ENCODE measurements at places on chromosomes 4 and X.

GRCh38 chr4:186201535-186202230, 10.3 kb downstream of the CYP4V2 start:
- DNase-seq: peak; percentile 73

- peak; percentile 23 for DNase-seq
These were observed 22.4 kb downstream of the TMEM33 start for GRCh38 chr4:41957634-41958033.

DNA sequence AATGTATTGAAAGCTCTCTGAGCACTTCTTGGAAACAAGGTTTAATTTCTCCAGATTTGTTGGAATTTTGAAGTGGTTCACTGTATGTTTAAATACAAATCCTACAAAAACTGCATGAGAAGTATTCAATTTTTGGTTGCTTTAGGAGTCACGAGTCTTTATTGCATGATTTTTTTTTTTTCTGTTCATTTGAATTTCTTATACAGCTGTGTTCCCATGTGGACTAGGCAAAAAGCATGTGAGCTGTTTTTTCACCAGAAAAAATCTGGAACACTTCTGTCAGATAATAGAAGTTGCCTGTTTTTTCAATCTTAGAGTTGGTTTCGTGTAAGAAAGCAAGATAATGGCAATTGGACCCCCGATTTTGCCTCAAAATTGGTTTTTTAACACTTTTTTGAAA, 66.4 kb downstream of the SLC9A6 start:
- DNase-seq: no peak

- no peak for DNase-seq
These were observed 1.6 kb upstream of the JCHAIN start for GRCh38 chr4:70667740-70668535.

- no peak for DNase-seq
These were observed 69.3 kb downstream of the GPAT3 start for GRCh38 chr4:83605210-83605609.

GRCh38 chr4:81165861-81166430, 49.1 kb downstream of the PRKG2 start:
- no peak for DNase-seq

DNA sequence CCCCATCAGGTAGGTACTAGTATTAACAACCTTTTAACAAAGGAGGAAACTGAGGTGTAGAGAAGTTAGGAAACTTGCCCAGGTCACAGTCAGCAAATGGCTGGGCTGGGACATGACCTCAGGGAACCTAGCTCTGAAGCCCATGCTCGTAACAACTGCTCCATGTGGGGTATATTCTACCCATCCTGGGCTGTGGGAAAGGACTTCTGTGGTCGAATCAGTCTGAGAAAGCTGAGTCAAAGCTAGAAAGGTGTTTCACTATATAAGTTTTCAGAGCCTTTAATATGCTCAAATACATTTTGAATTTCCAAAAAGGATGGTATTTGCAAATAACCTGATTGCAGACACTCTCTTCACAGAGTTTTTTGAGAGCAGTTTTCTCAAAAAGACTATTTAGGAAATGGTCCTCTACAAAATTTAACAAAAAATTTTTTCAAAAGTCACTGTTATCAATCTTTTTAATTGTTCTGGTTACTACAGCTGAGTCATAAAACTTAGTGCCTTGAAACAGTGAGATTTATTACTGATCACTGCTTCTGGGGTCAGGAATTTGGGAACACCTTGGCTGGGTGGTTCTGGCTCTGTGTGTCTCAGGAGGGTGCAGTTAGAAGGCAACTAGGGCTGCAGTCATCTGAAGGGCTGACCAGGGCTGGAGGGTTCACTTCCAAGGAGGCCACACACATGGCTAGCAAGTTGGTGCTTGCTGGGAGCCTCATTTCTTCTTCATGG, 53.6 kb downstream of the NSG1 start:
- DNase-seq: no peak

GRCh38 chr4:184805462-184806228, 20.1 kb downstream of the ACSL1 start:
- DNase-seq: peak; percentile 39

- DNase-seq: no peak
These were observed 185.7 kb downstream of the AMELX start for GRCh38 chrX:11478911-11479310.

DNA sequence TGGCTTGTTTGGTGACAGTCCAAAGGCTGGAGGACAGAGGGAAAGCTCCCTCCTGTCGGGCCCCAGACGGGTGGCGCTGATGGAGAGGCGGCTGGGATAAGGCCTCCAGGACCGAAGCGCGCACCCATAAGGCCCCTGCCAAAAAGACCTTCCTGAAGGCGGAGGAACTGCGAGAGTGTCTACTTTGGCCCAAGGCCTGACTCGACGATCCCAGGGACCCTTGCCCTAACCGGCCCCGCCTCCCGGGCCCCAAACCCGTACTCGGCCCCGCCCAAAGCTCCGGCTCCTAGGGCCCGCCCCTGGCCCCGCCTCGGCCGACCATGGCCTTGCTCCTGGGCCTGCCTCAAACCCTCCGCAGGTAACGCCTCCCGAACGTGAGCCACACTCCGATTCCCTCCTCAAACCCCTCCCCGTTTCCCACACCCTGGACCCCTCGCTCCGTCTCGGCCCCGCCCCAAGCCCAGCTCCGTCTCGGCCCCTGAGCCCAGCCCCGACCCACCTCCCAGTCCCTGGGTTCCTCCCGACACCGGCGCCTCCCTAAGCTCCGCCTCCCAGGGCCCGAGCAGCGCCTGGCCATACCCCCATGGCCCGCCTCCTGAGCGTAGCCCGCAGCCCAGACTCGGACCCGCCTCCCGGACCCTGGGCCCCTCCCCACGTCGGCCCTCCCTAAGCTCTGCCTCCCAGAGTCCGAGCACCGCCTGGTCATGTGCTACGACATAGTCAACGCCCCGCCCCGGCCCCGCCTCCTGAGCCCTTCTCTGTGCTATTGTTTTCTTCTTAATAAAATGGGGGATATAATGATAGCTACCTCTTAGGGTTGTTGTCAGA, 90.0 kb upstream of the DRD5 start:
- peak; percentile 85 for DNase-seq

- DNase-seq: no peak
These were observed 2.7 kb downstream of the EPHA5 start for GRCh38 chr4:65667506-65668041.

DNA sequence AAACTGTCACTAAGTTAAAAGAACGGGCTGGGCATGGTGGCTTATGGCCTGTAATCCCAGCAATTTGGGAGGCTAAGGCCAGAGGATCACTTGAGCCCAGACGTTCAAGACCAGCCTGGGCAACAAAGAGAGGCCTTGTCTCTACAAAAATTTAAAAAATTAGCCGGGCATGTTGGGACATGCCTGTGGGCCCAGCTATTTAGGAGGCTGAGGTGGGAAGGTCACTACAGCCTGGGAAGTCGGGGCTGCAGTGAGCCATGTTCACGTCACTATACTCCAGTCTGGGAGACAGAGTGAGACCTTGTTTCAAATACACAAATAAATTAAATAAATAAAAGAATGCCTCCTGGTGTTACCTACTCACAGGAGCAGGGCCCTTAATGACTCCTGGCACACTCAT, 69.5 kb downstream of the APBB2 start:
- no peak for DNase-seq
